HuH-7.5 (cell line): ENCODE measurements at places on chromosomes 6 and 20.

DNA sequence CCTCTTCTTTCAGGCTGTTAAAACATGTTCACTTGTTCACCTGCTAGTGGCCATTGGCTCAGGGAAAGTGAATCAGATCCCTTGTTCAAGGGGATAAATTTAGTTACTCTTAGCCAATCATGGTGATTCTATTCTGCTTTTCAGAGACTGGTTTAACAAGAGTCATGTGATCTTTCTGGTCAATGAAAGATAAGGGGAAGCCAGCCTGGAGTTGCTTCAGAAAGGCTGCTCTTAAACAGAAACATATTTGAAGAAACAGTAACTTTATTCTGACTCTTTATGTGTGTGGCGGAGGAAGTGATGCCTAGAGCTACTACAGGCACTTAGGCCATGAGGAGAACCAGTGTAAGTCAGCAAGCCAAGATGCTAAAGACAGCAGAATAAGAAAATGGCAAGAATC is 28.1 kb upstream of the AHI1 start:
- DNase-seq, result no peak

GRCh38 chr6:53309059-53309900 is 39.5 kb downstream of the ELOVL5 start:
- no peak for DNase-seq

GRCh38 chr6:88480816-88481215 is 314.7 kb upstream of the CNR1 start:
- DNase-seq, result no peak

DNA sequence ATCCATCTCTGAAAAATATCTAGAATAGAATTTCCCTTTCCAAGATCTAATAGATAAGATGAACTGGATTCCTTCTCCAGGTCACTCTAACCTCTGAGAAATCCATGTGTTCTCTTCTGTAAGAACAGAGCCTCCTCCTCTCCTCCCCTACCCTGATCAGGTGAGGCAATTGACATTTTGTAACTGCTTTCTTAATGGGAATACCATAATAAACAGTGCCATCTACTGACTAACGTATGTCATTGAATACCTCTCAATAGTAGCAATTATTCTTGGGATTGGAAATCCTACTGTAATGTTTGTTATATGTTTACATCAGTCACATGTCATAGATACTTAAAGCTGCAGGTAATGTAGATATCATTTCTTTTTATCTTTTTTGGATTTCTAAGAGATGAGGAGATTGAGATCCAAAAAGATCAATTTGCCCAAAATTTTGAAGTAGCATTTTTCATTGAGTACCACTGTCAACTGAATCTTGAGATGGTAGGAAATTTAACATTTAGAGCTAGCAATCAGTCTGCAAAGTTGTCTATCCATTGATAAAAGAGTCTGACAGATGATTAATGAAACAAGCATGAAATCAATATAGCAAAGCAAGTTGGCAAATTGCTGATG is 365.8 kb upstream of the HSF2 start:
- peak; percentile 15 for DNase-seq

GRCh38 chr6:109701221-109701620 is 10.1 kb downstream of the FIG4 start:
- DNase-seq, result no peak

DNA sequence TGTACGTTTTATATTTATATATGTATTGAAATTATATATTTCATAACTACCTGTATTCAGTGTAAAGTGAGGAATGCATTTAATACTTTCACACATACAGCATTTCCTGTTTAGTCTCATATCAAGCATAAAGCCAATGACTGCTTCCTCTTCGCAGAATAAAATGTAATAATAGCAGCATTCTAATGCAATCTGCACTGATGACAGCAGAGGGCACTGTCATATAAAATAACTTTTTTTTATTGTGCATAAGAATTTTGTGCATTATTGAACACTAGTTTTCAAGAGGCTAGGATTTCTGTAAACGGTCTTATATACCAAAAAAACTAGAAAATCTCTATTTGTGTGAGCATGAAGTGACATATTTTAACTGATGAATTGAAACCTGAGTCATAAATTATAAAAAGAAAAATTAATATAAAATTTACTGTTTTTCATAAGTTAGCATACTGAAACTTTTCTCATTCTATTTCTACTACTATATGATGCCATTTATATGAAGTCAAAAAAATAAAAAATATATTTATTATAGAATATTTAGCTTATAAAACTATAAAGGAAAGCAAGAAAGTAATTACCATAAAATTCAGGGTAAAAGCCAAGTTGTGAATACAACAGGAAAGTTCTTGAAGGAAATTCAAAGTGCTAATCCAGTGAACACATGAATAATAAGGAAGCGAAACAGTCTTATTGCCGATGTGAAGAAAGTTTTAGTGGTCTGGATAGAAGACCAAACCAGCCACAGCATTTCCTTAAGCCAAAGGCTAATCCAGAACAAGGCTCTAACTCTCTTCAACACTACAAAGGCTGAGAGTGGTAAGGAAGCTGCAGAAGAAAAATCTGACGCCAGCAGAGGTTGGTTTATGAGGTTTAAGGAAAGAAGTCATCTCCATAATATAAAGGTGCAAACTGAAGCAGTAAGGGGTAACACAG is 36.3 kb downstream of the RNF146 start:
- DNase-seq, result no peak

DNA sequence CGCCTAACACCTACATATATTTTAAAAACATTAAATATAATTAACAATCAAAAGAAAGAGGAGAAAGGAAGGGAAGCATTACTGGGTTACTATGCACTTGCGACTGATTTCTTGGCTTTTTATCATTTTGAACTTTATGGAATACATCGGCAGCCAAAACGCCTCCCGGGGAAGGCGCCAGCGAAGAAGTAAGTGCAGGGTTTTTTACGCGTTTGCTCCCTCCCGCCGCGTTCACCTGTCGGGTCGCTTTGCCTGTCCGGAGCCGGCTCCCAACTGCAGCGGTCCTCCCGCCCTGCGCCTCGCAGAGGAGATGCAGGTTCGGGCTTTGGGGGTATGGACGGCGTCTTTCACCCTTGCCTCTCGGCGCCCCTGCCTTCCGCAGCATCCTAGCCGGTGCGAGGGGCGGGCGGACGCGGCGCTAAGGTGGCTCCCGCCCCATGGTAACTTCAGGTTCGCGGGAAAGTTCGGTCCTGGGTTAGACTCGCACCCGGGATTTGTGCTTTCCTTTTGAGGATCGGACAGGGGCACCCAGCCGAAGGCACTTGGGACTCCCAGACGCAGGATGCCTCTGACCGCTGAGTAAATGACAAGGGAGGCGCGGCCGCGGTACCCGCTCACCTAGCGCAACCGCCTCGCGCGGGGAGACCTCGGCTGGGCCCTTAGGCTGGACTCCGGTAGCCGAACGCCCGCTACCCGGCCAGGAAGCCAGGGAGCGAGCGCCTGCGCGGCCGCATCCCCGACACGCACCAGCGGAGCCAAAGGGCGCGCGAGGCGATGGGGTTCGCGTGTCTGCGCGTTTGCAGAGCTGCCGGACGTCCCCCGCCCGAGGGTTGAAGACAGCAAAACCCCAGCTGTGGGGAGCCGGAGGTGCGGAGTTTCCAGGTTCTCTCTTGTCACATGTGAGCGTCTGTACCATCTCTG is 891 bp downstream of the RSPO3 start:
- no peak for DNase-seq

- no peak for DNase-seq
Measured at GRCh38 chr6:30554962-30555815, 1.1 kb downstream of the GNL1 start.

DNA sequence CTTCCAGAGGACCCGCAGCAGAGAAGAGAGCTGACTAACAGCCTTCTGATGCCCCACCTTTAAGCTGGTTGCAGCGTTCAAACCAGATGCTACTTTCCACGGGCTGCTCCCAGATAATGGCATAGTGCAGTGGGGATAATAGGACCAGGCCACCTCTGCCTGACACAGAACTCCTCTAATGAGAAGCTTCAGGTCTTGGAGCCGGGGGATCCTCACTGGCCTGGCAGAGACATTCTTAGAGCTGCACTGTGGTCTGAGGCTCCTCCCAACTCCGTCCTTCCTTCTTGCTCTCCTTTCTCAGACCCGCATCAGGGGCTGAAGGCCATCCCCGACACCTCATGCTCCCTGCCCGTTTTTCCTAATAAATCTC is 206.6 kb upstream of the MARCKS start:
- no peak for DNase-seq

GRCh38 chr6:150176152-150176551 is 33.3 kb downstream of the PPP1R14C start:
- DNase-seq, result no peak

DNA sequence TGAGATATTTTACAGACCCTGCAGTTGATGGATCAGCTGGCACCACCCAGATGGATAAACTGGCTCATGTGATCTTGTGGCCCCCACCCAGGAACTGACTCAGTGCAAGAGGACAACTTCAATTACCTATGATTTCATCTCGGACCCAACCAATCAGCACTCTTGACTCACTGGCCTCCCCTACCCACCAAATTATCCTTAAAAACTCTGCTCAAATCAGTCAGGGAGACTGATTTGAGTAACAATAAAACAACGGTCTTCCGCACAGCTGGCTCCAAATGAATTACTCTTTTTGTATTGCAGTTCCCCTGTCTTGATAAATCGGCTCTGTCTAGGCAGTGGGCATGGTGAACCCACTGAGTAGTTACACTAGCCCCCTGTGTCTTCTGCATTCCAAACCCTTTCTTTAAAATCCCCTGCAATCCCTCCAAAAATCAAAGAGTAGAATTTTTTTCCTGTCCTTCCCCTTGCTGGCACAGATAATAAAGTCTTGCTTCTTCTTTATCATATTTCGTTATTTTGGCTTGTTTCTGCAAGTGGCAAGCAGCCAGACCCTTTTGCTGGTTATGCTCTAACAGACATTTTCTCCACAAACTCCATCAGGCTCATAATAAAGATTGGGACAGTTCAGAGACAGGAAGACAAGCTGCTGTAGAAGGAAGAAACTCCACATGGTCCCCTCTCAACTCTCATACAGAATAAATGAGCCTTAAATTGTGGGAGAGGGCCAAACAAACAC is 48.3 kb downstream of the OR2B6 start:
- no peak for DNase-seq
